Activated CD4-positive, alpha-beta memory T cell treated with anti-CD3 and anti-CD28 coated beads for 36 hours (primary cell): ENCODE measurements at places on chromosomes 6 and 20. TPM values are rescaled to one million over a fixed set of nuclear protein-coding genes. Genes with fewer than 3 reads are reported as not detected.

ZNF184 gene
- 12.2 TPM for total RNA-seq

RIMS1 gene
- not detected for total RNA-seq

- DNase-seq = no peak
- H3K27ac ChIP-seq = no peak overlapping the region
- H3K36me3 ChIP-seq = peaks cover 5% of the 10 kb centered on the region
- H3K4me1 ChIP-seq = peaks cover 4% of the 10 kb centered on the region
- H3K4me3 ChIP-seq = no peak overlapping the region
These were observed 3.1 kb upstream of the CEBPB start for GRCh38 chr20:50187403-50188051.

DNA sequence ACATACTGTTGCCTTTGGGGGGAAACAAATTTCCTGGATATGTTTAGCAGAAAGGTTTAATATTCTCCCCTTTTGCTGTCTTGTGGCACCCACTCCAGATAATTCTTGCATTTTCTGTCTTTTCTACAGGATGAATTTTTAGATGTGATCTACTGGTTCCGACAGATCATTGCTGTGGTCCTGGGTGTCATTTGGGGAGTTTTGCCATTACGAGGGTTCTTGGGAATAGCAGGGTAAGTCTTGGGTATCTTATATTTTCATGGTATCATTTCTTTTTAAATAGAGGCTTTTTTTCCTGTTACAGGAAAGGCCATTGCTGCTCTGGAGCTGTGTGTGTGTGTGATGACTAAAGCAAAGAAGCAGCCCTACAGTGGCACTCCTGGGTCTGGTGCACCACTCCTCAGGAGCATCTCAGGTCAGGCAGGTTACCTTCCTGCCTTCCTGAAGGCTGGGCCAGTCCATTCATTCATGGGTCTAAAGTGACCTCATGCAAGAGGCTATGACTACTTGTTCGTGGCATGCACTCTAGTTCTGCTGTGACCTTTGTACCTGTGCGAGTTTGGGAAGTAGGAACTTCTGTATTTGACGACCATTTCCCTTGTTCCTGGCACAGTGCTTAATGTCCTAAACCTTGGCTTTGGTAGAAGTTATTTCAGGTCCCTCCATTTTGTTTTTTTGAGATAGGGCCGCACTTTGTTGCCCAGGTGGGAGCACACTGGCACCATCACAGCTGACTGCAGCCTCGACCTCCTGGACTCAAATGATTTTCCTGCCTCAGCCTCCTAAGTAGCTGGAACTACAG lies 2.2 kb downstream of the RAB5IF start:
- no peak for DNase-seq
- peak overlapping the region; percentile 97 for H3K27ac ChIP-seq
- H3K27me3 ChIP-seq = no peaks in the 10 kb centered on the region

DNA sequence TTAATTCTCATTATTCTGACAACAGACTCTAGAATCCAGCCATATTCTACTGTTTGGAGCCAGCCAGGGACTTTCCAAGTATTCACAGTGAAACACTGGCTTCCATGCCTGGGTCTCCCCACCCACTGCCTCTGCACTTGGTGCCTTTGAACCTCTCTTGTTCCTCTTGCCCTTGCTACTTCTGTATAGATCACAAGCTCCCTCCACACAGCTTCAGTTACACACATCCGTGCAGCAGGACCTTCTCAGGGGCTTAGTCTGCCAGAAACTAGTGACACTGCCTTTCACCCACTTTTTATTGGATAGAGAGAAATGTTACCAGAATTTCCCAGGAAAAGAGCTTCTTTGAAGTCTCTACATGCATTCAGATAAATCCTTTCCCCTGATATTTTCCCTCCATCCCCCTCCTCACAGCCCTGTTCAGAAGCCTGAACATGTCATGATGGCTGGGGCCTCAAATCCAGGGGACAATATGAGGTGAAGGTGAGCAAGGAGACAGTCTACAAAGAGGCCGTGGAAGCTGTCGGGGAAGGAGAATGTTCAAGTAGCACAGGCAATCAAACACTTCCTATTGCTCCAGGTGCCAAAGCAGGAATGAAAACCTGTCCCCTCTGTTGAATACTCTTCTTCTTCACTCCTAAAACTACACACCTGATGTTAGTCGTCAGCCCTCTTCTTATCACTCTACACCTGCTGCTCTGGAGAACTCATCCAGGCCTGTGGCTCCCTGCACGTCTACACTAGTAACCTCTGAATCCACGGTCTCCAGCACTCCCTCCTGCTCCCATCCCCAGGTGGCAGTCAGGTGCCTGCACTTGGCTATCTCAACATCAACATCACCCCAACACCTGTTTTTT lies 20.2 kb upstream of the HLA-DOA start:
- peaks cover 15% of the 10 kb centered on the region for H3K4me1 ChIP-seq
- no peak overlapping the region for H3K4me3 ChIP-seq
- peak; percentile 35 for DNase-seq
- H3K36me3 ChIP-seq = no peaks in the 10 kb centered on the region
- no peak overlapping the region for H3K27ac ChIP-seq
- H3K27me3 ChIP-seq = peaks cover 9% of the 10 kb centered on the region

RGS17 gene
- total RNA-seq = not detected

SLC35D3 gene
- total RNA-seq = not detected

CLPSL2 gene
- not detected for total RNA-seq

DNA sequence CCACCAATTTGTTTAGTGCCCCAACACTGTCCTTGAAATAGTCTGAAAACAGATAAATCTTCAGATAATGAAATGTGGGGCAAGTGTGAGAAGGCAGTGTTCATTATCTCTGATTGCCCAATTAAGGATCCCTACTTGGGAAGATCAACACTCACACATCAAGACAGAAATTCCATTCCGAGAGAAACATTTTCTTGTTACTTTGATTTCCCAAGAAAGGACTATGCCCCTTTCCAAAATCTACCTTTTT lies 16.2 kb downstream of the HMGN4 start:
- DNase-seq = no peak
- no peak overlapping the region for H3K27ac ChIP-seq
- H3K36me3 ChIP-seq = no peaks in the 10 kb centered on the region
- H3K4me3 ChIP-seq = no peak overlapping the region
- no peaks in the 10 kb centered on the region for H3K27me3 ChIP-seq

GRCh38 chr20:14049111-14049510 lies 53.8 kb downstream of the MACROD2 start:
- H3K27me3 ChIP-seq = no peaks in the 10 kb centered on the region
- no peak for DNase-seq
- H3K27ac ChIP-seq = no peak overlapping the region
- H3K4me3 ChIP-seq = no peak overlapping the region
- no peaks in the 10 kb centered on the region for H3K36me3 ChIP-seq
- no peaks in the 10 kb centered on the region for H3K4me1 ChIP-seq

FHL5 gene
- not detected for total RNA-seq

- no peaks in the 10 kb centered on the region for H3K4me1 ChIP-seq
- H3K27me3 ChIP-seq = no peaks in the 10 kb centered on the region
- DNase-seq = no peak
- H3K4me3 ChIP-seq = no peak overlapping the region
- H3K36me3 ChIP-seq = no peaks in the 10 kb centered on the region
- no peak overlapping the region for H3K27ac ChIP-seq
These were observed 128.9 kb upstream of the PMEPA1 start for GRCh38 chr20:57838670-57839151.

GRCh38 chr20:1378735-1379125 lies 14.1 kb downstream of the FKBP1A start:
- H3K36me3 ChIP-seq = peaks cover 40% of the 10 kb centered on the region
- H3K4me3 ChIP-seq = no peak overlapping the region
- H3K27me3 ChIP-seq = no peaks in the 10 kb centered on the region
- peaks cover 85% of the 10 kb centered on the region for H3K4me1 ChIP-seq
- DNase-seq = no peak
- H3K27ac ChIP-seq = peak overlapping the region; percentile 95

- peaks cover 12% of the 10 kb centered on the region for H3K27me3 ChIP-seq
- H3K4me1 ChIP-seq = no peaks in the 10 kb centered on the region
These were observed 30.6 kb upstream of the BLCAP start for GRCh38 chr20:37558306-37558705.

DNA sequence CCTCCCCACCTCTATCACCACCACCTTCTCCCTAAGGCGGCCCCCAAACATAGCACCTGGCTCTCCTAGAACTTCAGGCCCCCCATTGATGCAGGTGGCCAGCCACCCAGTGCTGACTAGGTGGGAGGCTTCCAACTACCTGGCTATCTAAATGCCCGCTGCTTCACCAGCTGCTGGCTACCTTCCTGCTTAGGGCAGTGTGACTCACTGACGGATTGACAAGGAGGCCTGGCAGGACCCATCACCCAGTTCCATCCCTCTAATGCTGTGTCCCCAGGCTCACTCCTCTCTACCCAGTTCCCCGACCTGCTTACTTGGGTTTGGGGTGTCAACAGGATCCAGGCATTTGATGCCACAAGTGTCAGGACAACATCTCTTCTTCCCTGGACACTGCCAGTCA lies 1.1 kb downstream of the SLPI start:
- no peak overlapping the region for H3K4me3 ChIP-seq
- DNase-seq = no peak
- no peaks in the 10 kb centered on the region for H3K36me3 ChIP-seq
- no peaks in the 10 kb centered on the region for H3K4me1 ChIP-seq

DNA sequence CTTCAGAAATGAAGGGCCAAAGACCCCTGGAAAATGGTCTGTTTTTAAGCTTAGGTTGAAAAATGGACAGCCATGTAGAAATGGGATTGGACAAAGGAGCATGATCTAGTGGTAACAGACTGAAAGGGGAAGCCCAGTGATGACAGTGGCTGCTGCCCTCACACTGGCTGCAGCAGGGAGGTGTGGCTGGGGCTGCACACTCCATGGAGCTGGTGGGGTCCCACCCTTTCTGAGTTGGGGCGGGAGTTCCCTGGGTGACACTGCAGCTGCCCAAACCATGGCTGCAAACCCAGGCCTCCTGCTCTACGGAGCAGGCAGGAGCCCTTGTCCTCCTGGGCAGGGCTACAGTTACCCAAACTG lies 8.5 kb upstream of the PACSIN1 start:
- no peaks in the 10 kb centered on the region for H3K4me1 ChIP-seq
- no peak overlapping the region for H3K27ac ChIP-seq
- no peak for DNase-seq
- no peaks in the 10 kb centered on the region for H3K27me3 ChIP-seq

- peak; percentile 10 for DNase-seq
- no peak overlapping the region for H3K4me3 ChIP-seq
- no peaks in the 10 kb centered on the region for H3K36me3 ChIP-seq
- no peak overlapping the region for H3K27ac ChIP-seq
These were observed 1.0 kb downstream of the SALL4 start for GRCh38 chr20:51801122-51801822.

DNA sequence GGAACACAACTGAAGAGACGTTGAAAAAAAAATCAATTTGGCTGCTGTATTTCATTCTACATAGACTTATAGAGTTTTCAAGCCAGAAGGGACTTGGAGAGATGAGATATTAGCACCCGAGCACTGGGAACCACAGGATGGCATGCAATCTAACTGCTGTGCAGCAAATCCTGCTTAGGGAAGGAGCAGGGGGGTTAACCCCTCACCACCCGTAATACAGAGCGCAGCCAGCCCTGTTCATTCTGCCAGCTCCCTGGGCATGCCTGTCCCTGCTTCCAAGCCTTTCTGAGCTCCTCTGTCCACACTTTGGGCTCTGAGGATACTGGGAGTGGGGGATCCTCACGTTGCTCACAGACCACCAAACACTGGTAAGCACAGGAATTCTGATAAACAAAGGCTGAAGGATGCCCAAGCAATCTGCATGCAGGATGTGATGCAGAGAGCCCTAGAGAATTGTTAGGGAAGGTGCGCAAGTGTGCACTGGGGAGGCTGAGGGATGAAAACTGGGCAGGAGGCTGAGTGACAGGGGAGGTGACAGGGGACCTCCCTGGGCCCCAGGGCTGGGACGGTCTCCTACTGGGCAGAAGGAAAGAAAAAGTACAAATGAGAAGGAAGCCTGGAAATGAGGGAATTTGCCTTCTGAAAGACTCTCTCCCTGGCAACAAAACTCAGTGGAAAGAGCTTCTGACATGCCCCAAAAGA lies 34.0 kb downstream of the CPNE5 start:
- no peaks in the 10 kb centered on the region for H3K36me3 ChIP-seq
- peaks cover 1% of the 10 kb centered on the region for H3K27me3 ChIP-seq
- H3K4me1 ChIP-seq = no peaks in the 10 kb centered on the region
- no peak for DNase-seq

HAO1 gene
- total RNA-seq = not detected

CDH22 gene
- total RNA-seq = not detected

OPRM1 gene
- not detected for total RNA-seq

CST5 gene
- total RNA-seq = not detected

PHACTR1 gene
- total RNA-seq = not detected

COL20A1 gene
- total RNA-seq = not detected

BNIP5 gene
- not detected for total RNA-seq

DNA sequence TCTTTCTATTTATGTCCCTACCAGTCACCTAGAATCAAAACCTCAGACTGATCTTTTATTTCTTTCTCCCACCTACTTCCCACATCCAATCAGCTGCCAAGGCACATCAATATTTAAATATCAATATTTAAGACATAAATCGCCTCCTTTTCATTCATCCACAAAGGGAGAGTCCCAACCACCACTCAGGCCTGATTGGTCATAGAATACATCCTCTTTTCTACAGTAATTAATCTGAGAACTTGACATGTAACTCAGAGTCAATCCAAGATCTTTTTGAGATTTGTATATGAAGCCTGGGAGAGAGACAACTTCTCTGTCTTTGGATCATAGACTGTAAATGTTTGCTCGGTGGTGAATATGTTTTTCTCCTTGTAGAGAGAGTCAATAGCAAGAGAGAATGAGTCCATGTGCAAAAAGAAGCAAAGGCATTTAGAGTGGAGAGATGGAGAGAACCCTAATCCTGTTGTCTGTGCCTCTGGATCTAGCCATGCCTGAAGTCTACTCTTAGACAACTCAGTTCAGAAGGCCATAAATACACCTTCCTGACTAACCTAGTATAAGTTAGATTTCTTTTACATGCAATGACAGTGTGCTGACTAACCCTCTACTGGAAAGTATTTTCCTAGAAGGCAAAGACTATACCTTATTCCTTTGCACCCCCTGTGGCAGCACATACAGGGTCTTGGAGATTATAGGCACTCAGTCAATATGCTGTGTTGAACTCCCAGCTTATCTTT lies 12.1 kb upstream of the NEDD9 start:
- H3K36me3 ChIP-seq = peaks cover 14% of the 10 kb centered on the region
- H3K27me3 ChIP-seq = no peaks in the 10 kb centered on the region
- H3K4me1 ChIP-seq = peaks cover 15% of the 10 kb centered on the region
- H3K27ac ChIP-seq = no peak overlapping the region
- H3K4me3 ChIP-seq = no peak overlapping the region

GRCh38 chr20:1664911-1665310 lies 7.3 kb upstream of the SIRPG start:
- no peaks in the 10 kb centered on the region for H3K27me3 ChIP-seq
- H3K4me1 ChIP-seq = peaks cover 93% of the 10 kb centered on the region
- H3K36me3 ChIP-seq = peaks cover 5% of the 10 kb centered on the region

- no peak overlapping the region for H3K4me3 ChIP-seq
- H3K27me3 ChIP-seq = peaks cover 5% of the 10 kb centered on the region
- no peak for DNase-seq
- no peaks in the 10 kb centered on the region for H3K4me1 ChIP-seq
These were observed 43.1 kb upstream of the PHACTR3 start for GRCh38 chr20:59561228-59561605.

GRCh38 chr20:33744773-33745385 lies 13.1 kb downstream of the ZNF341 start:
- no peak for DNase-seq
- H3K27me3 ChIP-seq = no peaks in the 10 kb centered on the region
- no peak overlapping the region for H3K4me3 ChIP-seq

PRSS35 gene
- total RNA-seq = not detected

HSPA12B gene
- total RNA-seq = not detected

GRCh38 chr20:19824861-19825260 lies 66.8 kb downstream of the RIN2 start:
- no peaks in the 10 kb centered on the region for H3K36me3 ChIP-seq
- no peaks in the 10 kb centered on the region for H3K27me3 ChIP-seq
- peaks cover 16% of the 10 kb centered on the region for H3K4me1 ChIP-seq
- no peak for DNase-seq
- H3K4me3 ChIP-seq = no peak overlapping the region
